ENCODE measurements at places on chromosomes 13 and 19. TPM values are rescaled to one million over a fixed set of nuclear protein-coding genes. Genes with fewer than 3 reads are reported as not detected.
A peak's percentile ranks its signal among the peaks of the same experiment; 100 is the strongest.

DNA sequence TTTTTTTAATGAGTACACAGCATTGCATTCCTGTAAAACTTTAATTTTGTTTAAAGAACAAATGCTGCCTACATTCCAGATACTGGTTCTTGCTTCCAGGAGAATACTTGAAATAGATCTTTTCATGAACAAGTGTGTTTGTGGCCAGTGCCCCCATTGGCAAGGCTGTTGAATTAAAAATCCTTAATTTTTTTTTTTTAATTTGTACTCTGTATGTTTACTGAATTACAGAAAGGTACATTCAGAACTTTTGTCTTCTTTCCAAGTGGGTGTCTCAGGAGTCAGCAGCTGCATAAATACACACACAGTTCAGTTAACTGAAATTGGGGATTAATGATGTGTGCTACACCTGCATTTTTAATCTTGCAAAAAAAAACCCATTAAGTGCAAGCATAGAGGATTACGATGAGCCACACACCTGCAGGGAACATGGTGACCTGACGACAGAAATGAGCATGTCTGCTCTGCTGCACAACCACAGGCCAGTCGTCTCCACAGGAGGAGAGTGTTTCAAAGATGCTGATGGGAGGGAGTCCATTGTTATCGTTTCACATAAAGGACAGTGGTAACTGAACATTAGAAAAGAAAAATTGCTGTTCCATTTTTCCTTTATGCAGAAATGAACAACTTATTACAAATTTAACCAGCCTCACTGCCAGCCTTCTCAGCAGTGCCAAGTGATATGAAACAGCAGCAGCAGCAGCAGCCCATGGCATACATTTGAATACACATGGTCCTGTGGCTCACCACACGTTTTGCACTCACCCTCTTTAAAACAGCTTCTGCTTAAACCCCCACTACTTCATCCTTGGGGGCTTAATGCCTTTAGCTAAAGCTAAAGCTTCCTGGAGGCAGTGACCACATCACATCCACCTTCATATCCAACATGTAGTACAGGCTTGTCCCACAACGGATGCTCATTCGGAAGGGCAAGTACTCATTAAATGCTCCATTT lies 72.3 kb upstream of the RFC3 start:
- DNase-seq: no peak

Gene CTU1
- total RNA-seq: 5.3 TPM

- DNase-seq: peak; percentile 64
These were observed 492 bp downstream of the TMEM147 start for GRCh38 chr19:35545855-35546381.

GRCh38 chr19:18551631-18552030 lies 6.0 kb upstream of the KXD1 start:
- DNase-seq: no peak

DNA sequence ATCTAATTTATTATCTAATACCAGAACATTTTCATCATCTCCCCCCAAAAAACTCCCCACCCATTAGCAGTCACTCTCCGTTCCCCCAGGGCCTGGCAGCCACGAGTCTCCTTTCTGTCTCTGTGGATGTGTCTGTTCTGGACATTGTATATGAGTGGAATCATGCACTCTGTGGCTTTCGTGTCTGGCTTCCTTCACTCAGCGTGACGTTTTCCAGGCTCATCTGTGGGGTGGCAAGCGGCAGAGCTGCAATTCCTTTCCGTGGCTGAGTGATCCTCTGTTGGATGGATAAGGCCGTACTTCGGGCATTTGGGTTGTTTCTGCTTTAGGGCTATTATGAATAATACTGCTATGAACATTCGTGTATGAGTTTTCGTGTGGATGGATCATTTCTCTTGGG lies 3.1 kb downstream of the AP2S1 start:
- no peak for DNase-seq

DNA sequence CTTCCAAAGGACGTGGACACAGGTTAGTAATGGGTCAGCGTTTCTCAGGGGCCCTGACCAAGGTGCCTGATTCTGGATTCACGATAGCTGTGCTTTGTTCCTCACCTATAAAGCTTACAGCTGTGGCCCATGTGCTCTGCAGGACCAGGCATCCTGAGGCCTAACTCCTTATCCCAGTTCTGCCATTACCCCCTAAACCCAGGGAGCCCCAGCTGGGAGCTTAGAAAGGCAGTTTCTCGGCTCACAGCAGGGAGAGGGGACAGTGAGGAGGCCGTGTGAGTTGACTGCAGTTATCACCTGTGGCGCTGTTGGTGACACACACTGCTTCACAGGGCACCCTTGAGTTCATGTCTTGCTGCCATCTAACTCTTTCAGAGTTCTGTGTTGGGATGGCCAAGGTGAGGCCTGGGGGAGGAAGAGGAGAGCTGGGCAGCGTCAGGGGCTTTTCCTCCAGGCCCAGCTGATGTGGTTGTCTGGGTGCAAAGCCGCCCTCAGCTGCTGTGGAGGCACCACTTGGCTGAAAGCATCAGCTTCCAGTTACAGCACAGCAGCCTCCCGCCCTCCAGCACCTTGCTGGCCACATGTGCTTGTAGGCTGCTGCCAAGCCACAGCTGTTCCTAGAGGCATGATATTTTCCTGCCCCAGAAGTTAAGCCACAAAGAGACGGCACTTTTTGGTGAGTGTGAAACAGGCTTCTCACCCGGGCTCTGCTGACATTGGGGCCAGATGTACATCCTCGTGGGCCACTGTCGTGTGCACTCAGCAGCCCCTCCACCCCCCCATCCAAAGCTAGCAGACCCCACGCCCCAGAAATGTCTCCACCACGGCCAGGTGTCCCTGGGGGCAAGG lies 99.6 kb upstream of the MCF2L start:
- no peak for DNase-seq

DNA sequence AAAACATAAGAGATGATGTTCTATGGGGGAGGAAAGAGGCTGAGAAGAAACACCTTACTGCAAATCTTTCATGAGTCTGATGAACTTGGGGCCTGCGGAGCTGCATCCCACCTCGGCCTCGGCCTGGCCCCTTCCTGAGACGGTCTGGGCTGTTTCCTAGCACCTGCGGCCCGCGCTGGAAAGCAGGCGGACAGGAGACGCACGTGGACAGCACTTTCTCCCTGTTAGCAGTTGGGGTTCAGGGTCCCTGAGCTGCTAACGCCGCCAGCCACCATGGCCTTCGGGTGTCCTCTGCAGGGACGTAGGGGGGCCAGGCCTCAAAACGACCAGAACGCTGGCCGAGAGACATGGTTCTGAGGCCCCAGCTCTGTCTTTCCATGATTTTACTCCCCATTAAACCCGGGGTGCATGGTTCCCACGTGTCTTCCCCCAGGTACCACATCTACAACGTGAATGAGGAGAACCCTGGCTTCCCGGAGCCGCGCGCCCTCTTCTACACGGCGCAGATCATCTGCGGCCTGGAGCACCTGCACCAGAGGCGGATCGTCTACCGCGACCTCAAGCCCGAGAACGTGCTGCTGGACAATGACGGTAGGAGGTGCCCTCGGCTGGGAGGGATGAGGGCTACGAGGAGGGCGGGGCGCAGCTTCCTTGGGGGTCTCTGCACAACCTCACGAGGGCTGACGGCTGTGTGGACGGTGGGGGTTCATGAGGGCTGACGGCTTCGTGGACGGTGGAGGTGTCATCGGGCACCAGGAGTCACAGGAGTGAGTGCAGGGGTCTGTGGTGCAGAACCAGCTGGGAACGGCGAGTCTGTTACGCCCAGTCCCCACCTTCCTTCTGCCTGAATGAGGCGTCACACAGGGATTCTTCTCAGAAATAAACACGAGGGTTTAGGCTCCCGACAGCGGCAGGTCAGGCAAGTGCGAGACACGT lies 4.3 kb downstream of the GRK1 start:
- no peak for DNase-seq

GRCh38 chr19:4567584-4568071 lies 8.1 kb upstream of the SEMA6B start:
- peak; percentile 78 for DNase-seq

- no peak for DNase-seq
These were observed 460.3 kb downstream of the KCTD12 start for GRCh38 chr13:76425935-76426334.

Gene BORCS8
- total RNA-seq: 24.0 TPM

- DNase-seq: no peak
These were observed 238.8 kb upstream of the PCDH20 start for GRCh38 chr13:61654481-61654880.

DNA sequence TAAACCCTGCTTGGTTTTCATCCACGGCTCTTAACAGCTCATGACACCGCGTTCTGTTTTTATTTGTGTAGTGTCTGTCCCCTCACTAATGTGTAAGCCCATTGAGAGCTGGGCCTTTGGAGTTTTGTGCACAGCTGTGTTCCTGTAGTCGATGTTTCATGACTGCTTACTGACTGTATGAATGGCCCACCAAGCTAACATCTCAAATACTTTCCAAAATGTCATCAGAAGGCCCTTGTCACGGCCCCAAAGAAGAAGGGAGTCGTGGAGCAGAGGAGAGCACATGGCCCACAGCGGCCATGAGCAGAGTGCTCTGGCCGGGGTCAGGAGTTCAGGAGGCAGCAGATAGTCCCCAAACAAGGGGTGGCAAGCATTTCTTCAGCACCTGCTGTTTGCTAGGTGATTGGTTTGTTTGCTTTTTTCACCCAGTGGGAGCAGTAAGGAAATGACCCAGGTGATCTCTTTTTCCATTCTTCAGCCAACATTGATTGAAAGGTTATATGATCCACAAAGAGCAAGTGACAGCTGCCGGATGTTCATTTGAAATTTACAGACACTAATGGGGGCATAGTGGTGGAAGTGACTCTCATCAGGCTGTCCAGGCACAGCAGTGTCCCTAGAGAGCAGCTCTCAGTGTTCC lies 315.2 kb downstream of the ATP8A2 start:
- DNase-seq: no peak

- no peak for DNase-seq
These were observed 6.1 kb upstream of the CEACAM7 start for GRCh38 chr19:41694196-41694595.

GRCh38 chr19:18861235-18861634 lies 29.5 kb downstream of the UPF1 start:
- DNase-seq: no peak

GRCh38 chr19:2083174-2083854 lies 12.8 kb downstream of the MOB3A start:
- peak; percentile 52 for DNase-seq

DNA sequence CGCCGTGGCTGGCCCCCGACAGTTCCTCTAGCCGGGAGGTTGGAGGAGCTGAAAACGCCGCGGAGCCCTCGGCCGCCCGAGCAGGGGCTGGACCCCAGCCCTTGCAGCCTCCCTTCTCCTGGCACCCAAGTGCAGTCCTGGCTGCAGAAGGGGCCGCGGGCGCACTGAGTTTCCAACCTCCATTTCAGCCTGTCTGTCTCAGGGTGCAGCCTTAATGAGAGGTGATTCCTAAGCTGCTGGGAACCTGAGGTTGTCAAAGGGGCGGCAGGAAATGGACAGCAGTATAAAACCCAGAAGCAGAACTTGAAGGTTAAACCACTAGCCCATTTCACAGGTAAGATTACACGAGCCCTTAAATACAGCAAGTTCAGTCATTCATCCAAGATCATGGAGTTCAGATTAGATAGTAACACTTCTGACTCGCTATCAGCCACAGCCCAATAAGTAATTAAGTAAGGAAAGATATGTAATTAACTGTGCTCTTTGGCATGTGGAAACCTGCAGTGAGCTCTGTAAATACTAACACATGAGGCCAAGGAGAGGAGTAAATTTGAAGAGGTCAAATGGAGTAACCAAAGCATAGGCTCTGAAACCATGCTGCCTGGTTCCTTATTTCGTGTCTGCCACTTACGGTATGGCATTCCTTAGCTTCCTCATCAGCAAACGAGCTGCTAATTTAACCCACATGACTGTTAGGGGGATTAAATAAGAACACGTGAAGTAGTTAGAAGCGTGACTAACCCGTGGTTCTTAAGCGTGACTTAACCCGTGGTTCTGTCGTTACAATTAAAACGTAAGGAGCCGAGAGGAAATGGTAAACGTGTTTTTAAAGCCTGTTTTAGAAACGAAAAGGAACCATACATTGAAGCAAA lies 686 bp downstream of the SETDB2 start:
- no peak for DNase-seq

DNA sequence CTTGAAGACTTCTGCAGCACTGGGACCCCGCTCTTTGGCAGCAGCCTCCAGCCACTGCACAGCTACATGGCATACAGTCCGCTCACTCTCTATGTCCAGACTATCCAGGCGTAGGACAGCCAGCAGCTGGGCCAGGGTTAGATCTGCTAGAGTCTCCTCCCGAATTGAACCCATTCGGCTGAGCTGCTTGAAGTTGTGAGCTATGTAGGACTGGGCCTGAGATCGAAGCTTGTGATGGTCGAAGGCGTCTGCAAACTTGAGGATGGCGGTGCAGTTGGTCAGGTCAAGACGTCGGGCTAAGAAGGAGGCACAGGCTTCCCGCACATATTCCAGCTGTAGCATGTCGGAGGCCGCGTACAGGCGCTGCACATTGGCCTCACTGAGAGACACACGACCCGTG lies 900 bp downstream of the KBTBD7 start:
- DNase-seq: no peak

- DNase-seq: no peak
These were observed 20.4 kb downstream of the LMTK3 start for GRCh38 chr19:48490981-48491792.

Gene OR10H3
- total RNA-seq: not detected

GRCh38 chr19:57802269-57802668 lies 12.4 kb downstream of the ZNF552 start:
- DNase-seq: no peak

DNA sequence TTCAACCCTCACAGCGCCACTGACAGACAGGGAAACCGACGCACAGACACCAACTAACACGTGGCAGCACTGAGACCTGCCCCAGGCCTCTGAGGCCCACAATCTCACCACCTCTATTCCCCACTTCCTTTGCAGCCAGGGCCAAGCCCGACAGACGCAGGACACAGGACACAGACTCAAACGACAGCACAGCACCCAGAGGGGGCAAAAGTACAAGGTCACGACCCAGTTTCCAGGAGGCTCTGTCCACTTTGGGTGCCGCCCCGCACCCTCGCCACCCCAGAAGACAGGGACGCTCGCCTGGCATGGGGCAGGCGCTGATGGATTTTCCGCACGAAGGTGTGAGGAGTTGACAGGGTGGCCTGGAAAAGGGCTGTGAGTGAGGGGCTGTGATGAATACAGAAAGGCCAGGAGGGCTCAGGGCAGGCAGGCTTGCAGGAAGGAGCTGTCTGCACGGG lies 48.8 kb downstream of the MLLT1 start:
- no peak for DNase-seq

DNA sequence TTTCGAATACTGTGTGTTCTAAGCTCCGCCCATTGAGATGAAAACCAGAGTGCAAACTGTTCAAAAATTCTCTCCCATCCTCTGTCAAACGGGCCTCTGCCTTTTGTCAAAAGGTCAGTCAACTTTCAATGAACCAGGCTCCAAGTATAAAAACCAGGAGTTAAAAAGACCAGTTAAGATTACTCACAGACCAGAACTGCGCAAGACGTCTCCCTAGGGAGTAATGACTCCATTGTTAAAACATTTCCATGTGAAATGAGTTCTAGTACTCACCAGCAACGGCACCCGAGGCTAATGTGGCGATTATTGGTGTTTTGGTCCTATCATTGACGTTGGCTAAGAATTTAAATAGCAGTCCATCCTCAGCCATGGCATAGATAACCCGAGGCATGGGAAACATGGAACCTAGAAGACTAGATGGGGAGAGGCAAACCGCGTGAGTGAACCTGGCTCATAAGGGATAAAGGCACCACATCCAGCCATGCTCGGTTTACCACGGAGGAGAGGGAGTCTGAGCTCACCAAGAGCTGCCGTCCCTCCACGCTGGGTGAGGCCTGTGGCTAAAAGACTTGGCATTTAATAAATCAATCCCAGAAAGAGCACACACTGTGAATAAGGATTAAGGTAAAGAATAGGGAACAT lies 73.3 kb downstream of the SLC7A1 start:
- DNase-seq: peak; percentile 52

- DNase-seq: no peak
These were observed 22.8 kb downstream of the HAUS8 start for GRCh38 chr19:17052439-17052838.
